SW480 (cell line): ENCODE measurements at places on chromosomes 4 and X.

- no peak for DNase-seq
Observed at GRCh38 chr4:174757736-174758135, 71.3 kb downstream of the GLRA3 start.

GRCh38 chr4:24056289-24056688 lies 166.4 kb upstream of the PPARGC1A start:
- no peak for DNase-seq

DNA sequence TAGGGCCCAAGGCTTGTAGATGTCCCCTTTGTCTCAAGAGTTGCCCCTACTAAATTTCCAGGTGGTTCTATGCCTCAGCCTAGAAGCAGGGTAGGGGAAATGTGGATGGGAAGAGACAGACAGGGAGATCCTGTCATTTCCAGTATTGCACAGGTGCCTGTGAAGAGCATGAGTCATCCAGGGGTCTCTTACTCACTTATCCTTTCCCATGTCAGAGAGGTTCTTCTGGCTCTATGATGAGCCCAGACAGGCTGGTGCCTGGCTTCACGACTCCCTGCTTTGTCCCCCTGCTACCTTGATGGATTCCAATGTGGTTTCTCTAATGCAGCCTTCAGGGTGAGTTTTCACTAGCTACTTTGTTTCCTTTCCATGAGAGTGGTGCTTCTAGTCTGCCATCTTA lies 35.2 kb upstream of the DDX60 start:
- peak; percentile 1 for DNase-seq

DNA sequence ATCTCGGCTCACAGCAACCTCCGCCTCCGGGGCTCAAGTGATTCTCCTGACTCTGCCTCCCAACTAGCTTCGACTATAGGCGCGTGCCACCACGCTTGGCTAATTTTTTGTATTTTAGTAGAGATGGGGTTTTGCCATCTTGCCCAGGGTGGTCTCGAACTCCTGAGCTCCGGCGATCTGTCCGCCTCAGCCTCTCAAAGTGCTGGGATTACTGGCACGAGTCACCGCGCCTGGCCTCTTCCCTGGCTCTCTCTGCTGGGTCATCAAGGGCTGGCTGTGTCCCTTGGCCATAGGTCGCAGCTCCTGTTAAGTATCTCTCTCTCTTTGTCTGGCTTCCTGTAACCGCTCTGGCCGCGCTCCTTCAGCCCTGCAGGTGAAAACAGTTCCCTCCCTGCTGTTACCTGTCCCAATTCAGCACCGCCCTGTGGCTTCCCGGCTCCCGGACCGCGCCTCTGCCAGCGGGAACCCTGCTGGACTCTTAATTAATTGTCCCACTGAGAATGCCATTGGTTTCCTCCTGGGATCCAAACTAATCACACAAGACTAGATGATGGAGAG lies 1.3 kb upstream of the RGS12 start:
- peak; percentile 51 for DNase-seq

DNA sequence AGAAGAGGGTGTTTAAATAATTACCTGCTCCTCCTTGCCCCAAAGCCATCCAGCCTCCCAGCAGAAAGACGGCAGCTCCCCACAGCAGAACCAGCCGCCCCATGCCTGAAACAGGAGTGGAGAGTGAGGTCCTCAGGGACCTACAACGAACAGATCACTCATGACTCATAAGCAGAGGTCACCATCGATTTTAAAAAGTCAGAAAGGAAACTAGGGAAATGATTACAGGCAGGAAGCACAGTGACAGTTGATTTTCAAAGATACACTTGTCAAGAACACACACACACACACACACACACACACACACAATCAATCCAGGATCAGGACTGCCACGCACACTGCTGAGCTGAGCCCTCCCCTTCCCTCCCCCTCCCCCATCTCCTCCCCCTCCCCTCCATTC lies at the start of gene CRLF2:
TSS of gene CRLF2 (minus strand) at position 118 of the 400 bp plus-strand sequence. CDS start at position 103, 15 bp downstream.
- DNase-seq = peak; percentile 68

DNA sequence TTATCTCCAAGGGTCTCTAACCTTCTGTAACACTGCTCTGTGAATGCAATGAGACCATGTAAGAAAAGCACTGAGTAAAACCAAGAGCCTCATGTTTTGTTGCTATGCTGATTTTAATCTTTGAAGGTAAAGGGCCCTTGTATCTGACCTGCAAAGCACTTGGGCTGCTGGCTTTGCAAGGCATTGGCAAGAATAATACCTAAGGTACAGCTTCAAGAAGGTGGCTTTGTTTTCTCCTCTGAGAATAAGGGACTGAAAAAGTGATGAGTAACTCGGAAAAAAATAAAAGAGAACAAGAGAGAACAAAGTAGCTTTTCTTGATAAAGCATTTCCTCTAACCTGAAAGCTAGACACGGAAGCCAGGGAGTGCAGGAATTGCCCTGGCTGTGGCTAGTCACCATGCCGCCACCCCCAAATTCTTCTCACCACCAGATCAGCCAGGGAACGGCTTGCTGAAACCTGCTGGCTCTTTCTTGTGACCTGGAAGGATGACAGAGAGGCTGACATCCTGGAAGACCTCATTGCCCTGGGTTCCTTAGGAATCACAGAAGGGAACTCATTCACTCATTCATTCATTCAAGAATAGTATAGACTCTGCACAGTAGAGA lies 41.8 kb upstream of the HS3ST1 start:
- DNase-seq = peak; percentile 4

- DNase-seq = peak; percentile 94
Observed at GRCh38 chrX:2401590-2402360, 99.0 kb downstream of the DHRSX start.

DNA sequence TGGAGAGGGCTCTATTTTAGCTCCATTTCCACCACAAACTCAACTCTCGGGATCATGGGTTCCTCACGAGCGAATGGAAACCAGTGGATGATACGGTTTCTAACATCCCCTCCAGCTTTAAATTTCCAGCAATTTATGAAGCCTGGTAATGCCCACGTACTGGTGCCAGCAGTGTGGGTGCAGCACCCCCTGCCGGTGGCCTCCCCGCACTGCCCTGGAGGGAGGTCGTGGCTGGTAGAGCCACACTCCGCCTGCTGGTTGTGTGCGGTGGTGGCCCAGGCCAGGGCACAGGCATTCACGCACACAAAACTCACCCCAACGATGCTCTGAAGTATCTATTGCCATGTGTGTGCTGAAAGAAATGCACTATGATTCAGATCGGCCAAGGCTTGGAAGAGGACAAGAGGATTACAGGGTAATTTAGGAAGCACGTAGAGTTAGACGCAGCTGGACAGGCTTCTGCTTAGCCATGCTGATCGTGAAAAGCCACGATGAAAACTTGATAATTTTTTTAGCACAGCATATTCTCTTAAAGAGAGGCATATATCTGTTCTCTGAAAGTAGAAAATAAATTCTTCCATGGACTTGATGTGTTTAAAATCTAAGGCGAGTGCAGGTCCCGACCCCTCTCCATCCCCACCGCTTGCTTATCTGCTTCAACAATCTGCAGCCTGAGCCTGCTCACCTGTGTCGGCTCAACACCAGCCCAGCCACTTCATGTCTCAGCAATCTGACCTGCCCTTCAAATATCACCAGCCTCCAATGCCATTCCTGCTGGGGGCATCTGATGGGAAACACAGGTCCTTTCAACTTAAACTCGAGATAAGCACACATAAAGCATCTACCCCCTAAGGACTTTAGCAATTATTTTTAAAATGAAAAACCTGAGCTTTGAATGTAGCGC lies 59.1 kb downstream of the SCD5 start:
- peak; percentile 36 for DNase-seq

GRCh38 chr4:127141856-127142255 lies 490.9 kb upstream of the INTU start:
- no peak for DNase-seq

DNA sequence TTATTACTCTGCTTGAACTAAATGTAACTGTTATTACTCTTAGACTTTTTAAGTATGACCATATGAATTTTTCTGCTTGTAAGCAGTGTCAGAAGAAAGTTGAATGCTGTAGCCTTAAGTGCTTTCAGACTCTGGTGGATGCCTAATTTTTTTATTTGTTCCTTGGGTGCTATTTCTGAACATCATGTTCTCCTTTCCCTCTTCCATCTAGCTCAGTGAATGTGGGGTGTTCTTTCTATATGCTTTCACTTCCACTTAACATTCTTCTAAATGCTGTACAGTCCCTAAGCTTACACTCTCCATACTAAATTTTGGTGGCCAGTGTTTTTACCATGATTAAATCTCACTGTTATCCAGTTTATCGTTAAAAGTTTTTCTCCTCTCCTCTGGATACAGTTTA lies 3.6 kb downstream of the DCK start:
- DNase-seq = no peak

GRCh38 chr4:176534566-176534965 lies 214.8 kb downstream of the SPCS3 start:
- no peak for DNase-seq

- DNase-seq = no peak
Observed at GRCh38 chr4:1864076-1865008, 6.9 kb upstream of the NSD2 start.

- no peak for DNase-seq
Observed at GRCh38 chrX:133923113-133923512, 62.3 kb downstream of the GPC3 start.

DNA sequence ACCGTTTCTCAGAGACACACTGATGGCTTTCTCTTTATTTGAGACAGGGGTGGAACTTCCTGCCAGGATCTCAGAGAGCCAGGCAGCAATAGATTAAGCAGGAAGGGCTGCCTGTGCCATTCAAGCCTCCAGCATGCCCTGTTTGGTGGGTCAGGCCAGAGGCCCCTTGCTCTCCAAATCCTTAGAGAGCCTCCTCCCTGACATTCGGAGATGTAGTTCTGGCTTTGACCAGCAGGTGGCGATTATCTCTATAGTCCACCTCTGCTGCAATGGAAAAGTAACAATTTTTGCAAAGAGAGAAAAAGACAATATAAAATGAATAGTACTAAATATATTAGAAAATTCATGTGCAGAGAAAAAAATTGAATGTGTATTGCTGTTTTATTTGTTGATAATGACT lies 93.9 kb downstream of the NXF2B start:
- DNase-seq = peak; percentile 20

DNA sequence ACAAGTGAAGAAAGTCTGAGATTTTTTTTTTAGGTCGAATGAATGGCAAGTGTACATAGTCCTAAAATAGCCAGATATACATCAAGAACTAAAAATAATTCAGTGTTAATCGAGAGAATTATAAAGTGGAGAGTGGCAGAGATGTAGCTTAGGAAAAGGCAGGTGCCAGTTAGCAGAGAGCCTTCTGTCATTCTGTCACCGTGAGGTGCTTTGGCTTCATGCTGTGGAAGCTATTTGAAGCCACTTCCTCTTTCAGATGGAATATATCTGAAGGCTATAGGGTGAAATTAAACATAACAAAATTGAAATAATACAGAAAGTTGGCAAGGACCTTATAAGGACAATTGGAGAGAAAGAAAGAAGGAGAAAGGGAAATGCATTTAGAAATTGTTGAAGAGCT lies 756.3 kb downstream of the CCSER1 start:
- no peak for DNase-seq

- peak; percentile 67 for DNase-seq
Observed at GRCh38 chr4:121462660-121463261, 81.9 kb upstream of the QRFPR start.

DNA sequence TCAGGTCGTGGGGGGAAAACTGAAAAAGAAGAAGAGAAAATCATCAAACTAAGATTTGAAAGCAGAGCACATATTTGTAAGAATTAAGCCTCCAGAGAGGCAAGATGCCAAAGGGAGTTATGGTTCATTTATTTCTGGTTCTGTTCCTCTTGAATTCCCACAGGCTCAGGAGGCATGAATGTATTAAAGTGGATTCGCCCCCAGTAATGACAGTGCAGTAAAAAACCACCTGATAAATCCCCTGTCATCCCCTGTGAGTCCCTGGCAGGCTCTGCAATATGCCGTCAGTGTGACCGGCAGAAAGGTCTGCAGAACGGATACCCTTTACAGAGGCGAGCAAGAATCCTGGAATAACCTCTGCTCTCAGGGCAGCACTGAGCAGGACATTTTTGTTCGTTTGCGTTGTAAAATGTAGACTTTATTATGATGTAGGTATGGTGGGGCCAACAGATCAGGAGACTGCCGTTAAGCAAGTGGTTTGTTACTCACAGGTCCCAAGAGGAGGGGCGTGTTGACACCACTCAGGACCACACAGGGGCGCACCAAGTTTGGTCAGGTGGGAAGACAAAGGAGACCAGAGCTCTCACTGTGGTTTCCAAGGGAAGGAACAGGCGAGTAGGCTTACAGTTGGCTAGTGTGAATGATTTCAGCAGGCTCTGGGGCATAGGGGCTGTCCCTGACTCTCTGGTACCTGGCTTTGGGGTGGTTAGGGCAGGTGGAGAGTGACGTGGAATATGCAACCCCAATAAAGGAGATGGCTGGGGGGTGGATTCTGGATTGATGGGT lies 75.3 kb downstream of the DHRSX start:
- no peak for DNase-seq

GRCh38 chr4:83757121-83757621 lies 221.3 kb downstream of the GPAT3 start:
- no peak for DNase-seq

DNA sequence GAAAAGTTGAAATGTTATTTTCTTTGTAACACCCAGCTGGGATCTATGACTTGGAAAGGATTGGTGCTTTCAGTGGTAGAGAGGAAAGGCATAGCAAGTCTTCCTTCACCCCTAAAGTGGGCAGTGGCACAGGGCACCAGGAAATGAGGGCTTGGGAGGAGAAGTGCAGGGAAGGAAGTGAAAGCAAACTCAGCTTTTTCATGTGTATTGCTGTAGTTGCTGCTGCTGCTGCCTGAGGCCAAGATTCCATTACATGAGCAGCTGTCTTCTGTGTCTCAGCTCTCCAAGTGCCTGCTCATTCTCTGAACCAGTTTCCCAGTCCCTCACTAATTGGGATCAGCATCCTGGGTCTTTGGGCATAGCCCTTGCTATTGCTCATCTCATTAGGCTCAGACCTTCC lies 2.6 kb downstream of the HCCS start:
- DNase-seq = no peak

DNA sequence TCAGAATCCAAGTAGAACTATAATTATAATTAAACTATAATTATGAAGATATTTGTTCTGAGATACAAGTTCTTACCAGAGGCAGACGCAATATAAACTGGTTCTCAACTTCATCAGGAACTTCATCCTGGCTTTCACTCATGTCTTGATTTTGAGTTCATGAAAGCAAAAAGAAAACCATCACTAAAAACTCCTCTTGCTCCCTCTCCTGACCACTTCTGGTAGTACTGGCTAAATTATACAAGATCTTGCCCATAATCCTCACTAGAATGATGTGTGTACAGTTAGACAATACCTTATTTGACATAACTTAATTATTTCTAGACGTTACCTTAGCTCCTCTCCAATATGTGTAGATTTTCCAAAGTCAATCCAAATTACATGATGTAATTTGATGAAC lies 3.7 kb downstream of the TAF7L start:
- peak; percentile 42 for DNase-seq

DNA sequence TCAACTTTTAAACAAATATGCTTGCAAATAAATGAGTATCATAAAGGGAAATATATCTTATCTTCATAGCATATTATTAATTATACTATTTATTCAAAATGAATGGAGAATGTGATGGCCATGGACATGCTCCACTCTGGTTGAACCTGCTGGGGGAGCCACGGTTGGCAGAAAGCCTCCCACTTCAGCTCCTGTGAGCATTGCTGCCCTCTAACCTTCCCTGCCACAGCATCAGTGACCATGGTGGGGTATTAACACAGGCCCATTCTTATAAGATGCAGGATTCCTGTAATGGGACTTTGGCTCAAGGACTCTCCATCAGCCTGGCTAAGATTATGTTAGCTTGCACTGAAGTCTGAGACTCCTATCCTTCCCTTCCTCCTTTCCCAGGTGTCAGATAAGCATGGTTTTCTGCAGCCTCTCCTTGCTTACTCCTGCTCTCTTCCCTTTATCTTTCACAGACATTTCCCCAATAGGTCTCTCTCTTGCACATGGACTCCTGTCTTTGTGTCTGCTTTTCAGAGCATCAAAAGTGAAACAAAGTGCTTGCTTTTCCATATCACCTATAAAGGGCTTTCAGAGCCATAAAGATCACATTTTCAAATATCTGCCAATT lies 4.9 kb upstream of the ABRAXAS1 start:
- DNase-seq = no peak
